Glomerular endothelial cell (primary cell): ENCODE measurements at places on chromosomes 2 and 18.

GRCh38 chr18:47932603-47933002 lies 2.1 kb upstream of the SMAD2 start:
- DNase-seq: no peak

DNA sequence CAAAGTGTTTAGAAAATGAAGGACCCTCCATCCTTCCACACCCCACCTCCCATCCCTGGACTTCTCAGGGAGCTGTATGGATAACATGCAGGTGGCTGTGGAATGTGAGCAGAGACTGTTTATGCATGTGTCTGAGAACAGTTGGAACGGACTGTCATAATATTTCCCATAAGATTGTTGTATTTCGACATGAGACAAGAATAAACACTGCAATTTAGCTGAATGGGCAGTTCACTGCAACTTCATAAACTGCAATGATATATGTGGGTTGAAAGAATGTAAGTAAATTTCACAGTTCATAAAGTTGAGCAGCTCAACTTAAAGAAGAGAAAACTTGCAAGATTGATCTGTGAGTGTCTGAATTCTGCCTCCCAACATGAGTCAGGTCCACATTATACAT lies 74.6 kb downstream of the MEP1B start:
- DNase-seq: no peak

DNA sequence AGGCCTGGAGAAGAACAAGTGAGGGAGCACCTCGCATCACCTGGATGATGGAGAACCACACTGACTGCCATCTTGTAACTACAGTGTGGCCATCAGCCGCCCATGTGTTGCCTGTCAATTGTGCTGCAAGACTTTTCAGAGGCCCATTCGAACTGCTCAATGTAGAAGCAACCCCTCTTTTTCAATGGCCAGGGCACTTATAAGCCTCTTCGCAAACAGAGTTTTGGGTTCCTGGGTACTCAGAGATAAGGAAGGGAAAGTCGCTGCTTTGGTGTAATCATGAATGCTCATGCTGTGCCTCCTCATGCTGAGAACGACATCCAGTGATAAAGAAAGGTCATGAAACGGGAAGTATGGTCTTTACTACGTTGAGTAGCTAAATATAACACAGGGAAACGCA lies 143.9 kb upstream of the SLC39A10 start:
- no peak for DNase-seq

- DNase-seq: no peak
Observed at GRCh38 chr18:33424266-33424946, 16.1 kb downstream of the CCDC178 start.

DNA sequence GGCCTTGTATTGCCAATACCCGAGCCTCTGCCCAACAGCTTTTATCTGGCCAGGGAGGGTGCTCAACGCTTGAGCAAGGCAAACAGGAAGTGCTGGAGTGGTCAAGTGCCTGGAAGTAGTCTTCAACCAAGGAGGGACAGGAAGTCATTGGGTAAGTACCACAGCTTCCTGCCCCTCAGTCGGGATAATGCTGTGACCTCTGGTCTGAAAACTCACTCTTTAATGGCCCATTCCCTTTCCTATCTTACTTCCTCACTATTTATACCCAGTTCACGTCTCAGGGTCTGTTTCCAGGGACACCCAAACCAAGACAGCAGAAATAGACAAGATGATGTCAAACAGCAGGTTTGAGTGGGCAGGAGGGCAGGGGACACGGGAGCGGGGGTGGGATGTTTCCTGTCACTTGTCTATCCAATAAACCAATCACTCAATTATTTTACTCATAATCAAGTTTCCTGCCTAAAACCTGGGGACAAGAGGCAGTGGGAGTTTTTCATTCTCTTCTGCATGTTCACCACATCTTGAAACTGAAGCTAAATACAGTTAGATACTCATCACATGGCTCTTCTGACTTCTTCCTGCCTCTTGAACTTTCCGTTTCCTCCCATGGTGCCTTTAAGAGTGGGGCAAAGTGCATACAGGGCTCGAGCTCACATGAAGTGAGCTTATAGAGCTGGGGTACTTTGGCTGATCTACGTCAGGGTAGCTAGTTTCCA lies 68.9 kb upstream of the CAB39 start:
- no peak for DNase-seq

DNA sequence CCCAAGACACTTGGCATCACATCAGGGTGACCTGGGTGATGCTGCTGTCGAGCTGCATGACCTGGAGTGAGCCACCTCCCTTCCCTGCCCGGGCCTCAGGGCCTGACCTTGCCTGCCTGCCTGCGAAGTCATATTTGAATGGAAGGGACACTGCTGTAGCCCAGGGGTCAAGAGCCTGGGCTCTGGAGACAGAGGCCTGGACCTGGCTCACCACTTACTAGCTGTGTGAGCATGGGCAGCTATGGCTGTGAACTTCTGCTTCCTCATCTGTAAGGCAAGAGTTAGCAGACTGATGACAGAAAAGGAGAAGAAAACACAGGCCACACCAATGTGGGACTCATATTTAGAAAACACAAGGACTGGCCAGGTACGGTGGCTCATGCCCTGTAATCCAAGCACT lies 118.7 kb downstream of the ZFP36L2 start:
- DNase-seq: no peak

DNA sequence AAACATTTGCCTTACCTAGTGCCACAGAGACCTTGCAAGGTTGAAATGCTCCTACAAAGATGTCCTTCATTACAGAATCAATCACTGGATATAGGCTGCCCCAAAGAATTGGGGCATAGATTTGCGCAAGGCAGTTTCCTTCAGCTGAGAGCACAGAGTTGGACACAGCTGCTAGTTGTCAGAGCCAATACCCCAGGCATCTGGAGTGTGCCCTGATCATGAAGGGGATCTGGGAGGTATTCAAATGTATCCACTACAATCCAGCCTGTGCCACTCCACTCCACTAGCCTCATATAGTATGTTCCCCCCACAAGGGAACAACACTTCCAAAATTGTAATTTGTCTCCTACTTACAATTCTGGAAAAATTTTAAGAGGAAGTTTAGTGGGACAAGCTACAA lies 62.3 kb upstream of the ITPRID2 start:
- no peak for DNase-seq

DNA sequence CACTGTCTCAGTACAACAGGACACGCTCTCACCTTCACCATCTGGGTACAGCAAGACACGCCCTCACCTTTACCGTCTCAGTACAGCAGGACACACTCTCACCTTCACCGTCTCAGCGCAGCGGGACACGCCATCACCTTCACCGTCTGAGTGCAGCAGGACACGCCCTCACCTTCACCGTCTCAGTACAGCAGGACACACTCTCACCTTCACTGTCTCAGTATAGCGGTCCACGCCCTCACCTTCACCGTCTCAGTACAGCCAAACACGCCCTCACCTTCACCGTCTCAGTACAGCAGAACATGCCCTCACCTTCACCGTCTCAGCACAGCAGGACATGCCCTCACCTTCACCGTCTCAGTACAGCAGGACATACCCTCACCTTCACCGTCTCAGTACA lies 109.9 kb upstream of the CTDP1 start:
- no peak for DNase-seq

- no peak for DNase-seq
Observed at GRCh38 chr2:143603035-143603655, 473.9 kb downstream of the ARHGAP15 start.

GRCh38 chr2:74499267-74499939 lies at the start of gene LBX2:
Gene LBX2 (minus strand): TSS chr2:74499603. CDS start chr2:74499537, 66 bp downstream.
- no peak for DNase-seq

GRCh38 chr18:46008531-46008930 lies 41.4 kb upstream of the EPG5 start:
- DNase-seq: no peak

- DNase-seq: no peak
Observed at GRCh38 chr2:133985563-133985962, 268.3 kb upstream of the MGAT5 start.

DNA sequence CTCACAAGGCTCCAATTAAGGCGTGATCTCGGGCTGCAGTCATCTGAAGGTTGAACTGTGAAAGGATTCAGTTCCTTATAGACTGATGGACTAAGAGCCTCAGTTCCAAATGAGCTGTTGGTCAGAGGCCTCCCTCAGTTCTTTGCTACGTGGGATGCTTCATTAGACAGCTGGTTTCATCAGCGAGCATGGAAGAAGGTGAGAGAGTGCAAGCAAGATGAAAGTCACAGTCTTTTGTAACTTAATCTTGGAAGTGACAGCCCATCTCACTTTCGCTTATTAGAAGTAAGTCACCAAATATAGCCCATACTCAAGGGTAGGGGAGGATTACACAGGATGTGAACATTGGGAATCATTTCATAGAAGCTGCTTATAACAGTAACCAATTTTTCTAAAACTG lies 26.8 kb downstream of the PPP1CB start:
- no peak for DNase-seq

- no peak for DNase-seq
Observed at GRCh38 chr2:58865436-58865835, 624.3 kb upstream of the FANCL start.

DNA sequence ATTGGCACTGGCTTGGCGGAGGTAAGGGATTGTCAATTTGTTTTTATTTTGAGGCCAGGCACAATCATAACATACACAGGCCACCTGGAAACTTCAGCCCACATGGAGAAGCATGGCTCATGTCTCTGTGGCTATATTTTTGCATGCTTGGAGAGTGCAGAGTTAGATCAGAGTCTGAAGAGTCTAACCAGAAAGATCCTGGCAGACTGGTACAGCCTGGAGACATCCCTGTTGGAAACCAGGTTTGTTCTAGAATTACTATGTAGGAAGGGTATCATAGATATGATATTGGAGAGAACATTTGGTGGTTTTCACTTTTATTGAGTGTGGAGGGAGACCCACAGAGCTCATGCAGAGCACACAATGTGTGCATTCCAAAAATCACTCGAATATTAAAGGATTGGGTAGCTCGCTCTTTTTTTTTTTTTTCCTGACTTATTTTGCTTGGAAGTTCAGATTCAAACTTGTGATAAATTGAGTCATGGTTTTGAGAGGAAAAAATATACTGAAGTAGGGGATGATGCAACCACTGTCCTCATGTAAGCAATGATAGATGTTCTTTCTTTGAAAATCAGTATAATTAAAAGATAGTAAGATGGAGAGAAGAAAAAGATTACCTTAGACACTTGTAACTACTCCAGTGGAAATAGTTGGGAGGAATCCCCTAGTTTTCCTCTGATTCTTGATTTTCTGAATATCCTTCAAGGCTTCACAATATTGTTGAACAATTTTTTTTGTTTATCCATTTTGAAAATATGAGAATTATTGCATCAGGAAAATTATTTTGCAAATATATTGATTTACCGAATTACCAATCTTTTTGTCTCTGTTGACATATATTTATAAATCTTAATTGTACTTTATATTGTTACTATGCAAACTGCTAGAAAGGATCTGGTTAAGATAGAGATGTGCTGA lies 185.7 kb upstream of the ZEB2 start:
- DNase-seq: no peak

DNA sequence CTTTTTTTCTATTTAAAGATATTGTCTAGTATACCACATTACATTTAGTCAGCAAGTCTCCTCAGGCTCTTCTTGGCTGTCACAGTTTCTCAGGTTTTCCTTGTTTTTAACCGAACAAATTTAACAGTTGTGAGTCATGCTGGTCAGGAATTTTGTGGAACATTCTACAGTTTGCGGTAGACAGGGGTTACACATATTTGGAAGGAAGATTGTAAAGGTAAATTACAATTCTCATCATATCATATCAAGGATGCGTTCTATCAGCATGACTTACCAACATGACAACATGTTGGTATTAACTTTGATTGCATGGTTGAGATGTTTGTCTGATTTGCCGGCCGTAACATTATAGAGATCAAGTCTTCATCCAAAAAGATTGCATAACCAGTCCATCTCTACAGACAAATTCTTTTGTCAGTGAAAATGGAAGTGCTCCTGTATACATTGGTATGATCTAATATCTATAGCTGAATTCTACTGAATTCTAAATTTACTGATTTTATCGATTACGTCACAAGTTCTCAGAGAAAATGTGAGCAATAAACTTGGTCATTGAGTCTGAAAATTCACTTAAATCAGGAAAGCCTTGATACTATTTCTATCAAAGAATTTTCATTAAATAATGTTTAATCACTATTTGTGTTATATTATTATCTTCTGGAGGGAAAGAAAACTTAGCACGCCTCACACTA lies 664.4 kb upstream of the SLC8A1 start:
- no peak for DNase-seq

- DNase-seq: no peak
Observed at GRCh38 chr2:209549589-209549988, 125.7 kb downstream of the MAP2 start.

- DNase-seq: no peak
Observed at GRCh38 chr2:8625399-8626300, 56.2 kb upstream of the ID2 start.

GRCh38 chr2:121721926-121722325 lies 14.7 kb downstream of the NIFK start:
- no peak for DNase-seq

DNA sequence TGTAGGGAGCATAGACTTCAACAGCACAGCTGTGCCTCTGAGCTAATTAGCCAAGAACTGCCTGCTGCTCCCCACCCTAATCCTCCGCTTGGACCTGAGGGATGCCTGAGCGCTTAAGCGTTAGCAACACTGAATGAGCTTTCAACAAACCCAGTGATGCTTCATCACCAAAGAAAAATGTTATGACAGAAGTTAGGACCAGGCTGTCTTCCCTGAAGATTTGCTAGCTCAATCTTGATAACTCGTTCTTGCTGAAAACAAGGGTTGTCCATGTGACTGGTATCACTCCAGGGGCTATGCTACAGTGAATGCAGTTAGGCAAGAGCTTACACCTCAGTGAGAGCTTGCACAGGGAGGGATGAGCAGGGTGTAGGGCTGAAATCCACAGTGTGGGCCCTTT lies 190.7 kb upstream of the SIX2 start:
- DNase-seq: no peak

GRCh38 chr2:111704246-111704645 lies 179.7 kb downstream of the ANAPC1 start:
- DNase-seq: no peak

DNA sequence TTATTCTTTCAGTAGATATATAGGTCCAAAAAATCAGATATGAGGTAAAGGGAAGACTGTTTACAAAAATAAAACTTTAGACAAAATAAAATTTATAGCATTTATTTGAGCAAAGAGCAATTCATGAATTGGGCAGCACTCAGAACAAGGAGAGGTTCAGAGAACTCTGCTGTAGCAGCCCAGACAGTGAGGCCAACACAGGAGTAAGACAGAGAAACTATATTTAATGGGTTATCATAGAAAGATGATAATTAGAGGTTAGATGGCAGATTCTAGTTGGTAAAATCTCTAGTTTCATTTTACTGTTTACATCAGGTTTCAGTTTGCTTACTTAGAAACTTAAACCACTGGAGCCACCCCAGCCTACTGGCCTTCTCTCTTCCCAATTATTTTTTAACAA lies 30.1 kb upstream of the SP140L start:
- no peak for DNase-seq
